Activated CD4-positive, alpha-beta T cell treated with anti-CD3 and anti-CD28 coated beads, Interleukin-2, amount 10 ng/mL, durations not matched to agents 24 days and 14 days (primary cell): ENCODE measurements at places on chromosomes 5 and 9. TPM values are rescaled to one million over a fixed set of nuclear protein-coding genes. Genes with fewer than 3 reads are reported as not detected.

DNA sequence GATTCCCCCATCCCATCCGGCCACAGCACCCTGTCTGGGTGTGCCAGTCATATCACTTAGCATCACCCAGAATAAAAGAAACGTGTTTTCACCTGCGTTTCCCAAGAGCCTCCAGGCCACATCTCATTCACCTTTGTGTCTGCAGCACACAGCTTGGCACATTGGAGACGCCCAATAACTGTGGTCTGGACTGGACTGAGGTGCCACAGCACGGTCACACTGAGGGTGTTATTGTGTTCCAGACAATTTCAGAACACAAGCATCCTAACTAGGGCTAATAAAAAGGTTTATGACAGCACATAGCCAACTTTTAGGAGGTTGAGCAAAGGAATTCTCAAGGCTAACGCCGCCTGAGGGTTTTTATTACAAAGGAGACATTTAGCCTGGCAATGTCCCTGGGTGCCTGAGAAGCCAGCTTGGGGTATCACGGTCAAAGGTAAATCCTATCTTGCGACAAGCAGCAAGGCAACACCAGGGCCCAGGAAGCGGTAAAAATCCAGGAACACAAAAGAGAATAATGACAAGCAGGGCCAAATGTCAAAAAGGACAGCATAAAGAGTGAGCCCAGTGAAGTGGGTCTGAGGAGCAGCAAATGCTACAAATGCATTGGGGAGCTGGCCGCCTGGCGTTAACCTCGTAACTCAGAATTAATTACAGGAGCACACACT is 3.4 kb downstream of the EPB41L4B start:
- DNase-seq, result no peak

DNA sequence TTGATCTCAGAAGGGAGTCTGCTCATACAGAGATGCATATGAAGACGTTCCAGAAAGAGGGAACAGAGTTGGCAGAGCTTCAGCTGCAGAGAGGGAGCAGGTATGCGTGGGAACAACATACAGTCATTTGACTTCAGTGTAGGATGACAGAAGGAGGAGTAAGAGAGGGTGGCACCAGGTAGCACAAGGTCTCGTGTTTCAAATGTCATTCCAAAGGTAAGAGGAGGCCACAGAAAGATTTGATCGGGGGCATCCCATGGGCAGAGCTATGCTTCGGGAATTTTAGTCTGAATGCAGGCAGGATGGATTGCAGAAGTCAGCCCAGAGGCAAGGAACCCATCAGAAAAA is 367.1 kb downstream of the CDK5RAP2 start:
- no peak for DNase-seq

DNA sequence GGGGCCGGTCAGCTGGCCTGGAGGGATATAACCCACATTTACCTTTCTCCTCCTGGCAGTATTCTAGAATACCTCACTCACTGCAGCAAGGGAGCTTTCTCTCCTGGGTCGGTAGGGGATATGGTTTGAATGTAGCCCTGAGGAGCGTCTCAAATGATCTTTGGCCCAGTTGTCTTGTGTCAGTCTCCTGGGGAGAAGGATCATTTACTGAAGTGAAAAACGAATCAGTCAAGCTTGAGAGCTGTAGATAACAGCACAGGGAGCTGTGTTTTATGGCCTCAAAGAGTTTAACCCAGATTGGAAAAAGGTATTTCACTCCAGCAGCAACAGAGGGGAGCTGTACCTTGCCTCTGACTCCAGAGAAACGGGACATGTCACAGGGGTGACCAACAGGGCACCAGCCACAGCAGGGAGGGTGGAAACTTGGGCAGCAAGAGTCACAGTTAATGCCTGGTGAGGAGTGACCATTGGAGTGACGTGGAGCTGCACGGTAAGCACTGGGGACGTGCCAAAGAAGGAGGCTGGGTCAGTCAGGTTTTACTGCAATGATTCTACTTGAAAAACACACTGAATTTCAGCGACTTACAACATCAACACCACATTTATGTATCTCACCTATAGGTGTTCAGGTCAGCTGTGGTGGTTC is 29.8 kb upstream of the ZFR start:
- no peak for DNase-seq

GRCh38 chr9:100277166-100277979 is 75.4 kb downstream of the TEX10 start:
- no peak for DNase-seq

GRCh38 chr9:21991072-21991959 is 2.9 kb downstream of the CDKN2A start:
- DNase-seq, result no peak

- no peak for DNase-seq
Measured at GRCh38 chr5:118279540-118280294, 708.6 kb downstream of the DTWD2 start.

DNA sequence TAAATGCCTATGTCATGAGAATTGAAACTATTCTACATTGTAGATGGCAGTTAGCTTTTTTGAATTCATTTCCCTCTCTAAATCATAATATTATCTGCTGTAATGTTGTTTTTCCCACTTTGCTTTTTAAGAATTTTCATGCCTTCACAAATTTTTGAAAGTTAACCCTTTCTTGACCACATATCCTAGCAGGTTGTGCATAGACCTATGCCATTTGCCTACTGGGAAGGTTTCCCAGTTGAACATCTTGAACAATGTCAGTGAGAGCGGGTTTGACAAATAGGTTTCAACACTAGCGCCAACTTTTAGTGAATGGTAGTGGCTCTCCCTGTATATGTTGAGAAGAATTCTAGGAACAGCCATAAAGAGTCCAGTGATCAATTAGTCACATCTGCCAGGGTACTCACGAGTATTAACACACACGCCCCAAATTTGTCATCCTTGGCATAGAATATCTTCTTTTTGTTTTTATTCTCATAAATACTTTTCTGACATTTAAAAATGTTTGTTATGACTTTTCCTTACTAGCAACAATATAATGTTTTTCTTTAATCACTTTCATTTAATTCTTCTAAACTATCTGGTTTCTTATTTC is 307.6 kb downstream of the PJA2 start:
- no peak for DNase-seq

GRCh38 chr9:109787735-109788134 is 7.7 kb downstream of the PALM2AKAP2 start:
- DNase-seq, result no peak

DNA sequence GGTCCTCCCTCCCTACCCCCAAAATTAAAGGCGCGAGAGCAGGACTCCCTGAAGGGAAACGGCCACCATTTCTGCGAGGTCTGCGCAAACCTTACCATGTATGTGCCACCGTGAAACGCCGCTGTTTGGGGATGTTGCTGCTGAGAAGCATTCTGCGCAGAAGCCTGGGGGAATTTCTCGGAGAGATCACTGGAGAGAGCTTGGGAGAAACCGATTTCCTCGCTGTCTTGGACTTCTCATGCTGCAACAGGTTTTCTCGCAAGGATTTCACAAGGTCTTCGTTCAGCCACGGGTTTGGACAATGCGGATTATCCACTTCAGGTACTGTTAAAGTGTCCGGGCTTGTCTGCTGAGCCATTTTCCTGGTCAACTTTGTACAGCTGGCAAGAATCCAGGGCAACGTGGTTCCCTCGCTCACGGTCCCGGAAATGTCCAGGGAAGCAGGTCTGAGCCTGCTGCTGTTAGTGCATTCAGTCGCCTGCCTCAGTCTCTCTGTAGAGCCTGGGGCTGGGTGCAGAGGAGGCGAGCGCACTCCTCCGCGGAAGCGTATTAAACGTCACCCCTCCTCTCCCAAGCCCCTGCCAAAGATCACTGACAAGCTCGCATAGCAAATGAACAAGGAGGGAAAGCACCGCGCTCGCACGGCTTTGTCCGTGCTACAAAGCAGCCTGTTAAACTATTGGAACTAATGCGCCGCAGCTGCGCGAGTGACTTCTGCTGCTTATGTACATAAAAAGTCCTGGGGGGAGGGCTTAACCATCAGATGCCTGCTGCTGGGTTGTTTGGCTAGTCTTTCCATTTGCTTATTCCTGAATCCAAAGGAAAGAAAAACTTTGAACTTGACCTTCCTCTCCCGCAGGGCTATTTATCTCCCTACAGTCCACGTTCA is 125.1 kb downstream of the PDE4D start:
- peak; percentile 73 for DNase-seq

GRCh38 chr5:170008376-170008775 is 28.1 kb upstream of the INSYN2B start:
- no peak for DNase-seq

DNA sequence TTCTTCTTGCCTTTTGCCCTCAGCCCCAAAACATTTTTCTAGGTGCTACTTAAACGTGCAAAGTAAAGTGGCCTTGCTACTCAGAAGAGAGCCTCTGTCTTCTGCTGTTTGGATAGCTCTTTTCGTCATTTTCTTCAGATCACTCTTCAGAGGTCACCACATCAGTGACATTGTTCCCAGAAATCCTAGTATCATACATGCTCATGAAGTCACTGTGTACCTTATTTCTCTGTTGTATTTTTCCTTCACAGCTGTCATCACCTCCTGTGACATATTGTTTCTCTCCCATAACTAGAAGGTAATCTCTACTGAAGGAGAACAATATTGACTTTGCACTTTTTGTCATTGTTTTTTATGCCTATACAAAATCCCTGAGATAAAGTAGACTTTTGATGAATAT is 237.0 kb upstream of the CDH18 start:
- DNase-seq, result no peak

- DNase-seq, result no peak
Measured at GRCh38 chr9:7549249-7549648, 250.3 kb downstream of the DMAC1 start.

- no peak for DNase-seq
Measured at GRCh38 chr9:64061013-64061627, 1223.9 kb downstream of the FOXD4L5 start.

GRCh38 chr5:172862165-172862801 is 28.2 kb downstream of the ERGIC1 start:
- no peak for DNase-seq

DNA sequence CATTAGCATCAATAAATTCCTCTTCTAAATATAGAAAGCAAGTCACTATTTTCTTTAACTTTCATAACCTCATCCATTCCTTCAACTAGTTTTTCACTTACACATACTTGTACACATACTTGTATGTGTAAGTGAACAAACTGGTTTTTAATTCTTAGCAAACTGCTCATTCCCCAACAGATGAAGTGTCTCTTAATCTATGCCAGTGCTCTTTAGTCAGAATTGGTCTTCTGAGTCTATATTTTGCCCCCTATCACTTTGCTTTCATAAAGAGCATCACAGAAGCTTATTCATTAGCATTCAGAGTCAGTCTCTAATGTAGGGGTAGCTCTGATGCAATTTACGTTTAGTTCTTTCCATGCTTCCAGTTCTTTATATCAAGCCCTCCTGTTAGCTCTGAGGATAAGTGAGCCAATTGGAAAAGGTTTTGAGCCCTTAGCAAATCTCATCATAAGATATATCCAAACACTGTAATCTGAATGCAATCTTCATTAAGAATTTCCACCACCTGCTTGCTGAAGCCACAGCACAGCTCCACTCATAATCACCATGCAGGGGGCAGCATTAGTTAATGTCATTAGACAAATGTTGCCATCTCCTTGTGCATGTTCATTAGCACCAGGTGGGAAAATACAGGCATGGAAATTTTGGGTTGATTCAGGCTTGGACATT is 178.5 kb upstream of the SLC24A2 start:
- DNase-seq, result no peak

- no peak for DNase-seq
Measured at GRCh38 chr5:2532809-2533208, 218.7 kb downstream of the IRX2 start.

GRCh38 chr5:150234576-150235499 is 45.0 kb downstream of the SLC6A7 start:
- no peak for DNase-seq

GRCh38 chr5:68182094-68182493 is 33.5 kb upstream of the PIK3R1 start:
- DNase-seq, result no peak

GRCh38 chr5:18745988-18746615 is 1111.8 kb downstream of the TAF11L14 start:
- DNase-seq, result peak; percentile 85

DNA sequence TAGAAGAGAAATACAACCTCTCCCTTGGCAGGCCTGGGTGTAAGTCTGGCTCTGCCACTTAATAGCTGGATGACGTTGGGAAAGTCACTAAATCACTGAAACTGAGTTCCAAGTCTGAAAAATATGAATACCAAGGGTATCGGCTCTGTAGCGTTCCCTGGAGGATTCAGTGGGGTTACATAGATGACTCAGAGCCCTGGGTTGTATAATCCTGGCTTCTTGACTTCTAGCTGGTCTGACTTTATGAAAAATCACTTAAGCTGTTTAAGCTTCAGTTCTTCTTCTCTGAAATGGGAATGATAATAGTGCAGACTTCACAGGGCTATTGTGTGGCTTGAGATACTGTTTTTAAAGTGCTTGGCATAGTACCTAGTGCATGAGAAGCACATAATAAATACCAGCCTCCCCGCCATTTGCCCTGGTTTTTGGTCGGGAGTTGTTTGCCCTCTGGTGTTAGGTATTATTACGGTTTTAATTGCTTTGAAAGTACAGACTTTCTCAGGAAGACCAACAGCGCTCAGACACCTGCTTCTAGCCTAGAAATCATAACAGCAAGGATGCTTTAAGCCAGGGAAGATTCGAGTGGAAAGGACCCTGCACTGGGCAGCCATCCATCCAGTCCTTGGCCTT is 43.0 kb downstream of the CYFIP2 start:
- DNase-seq, result no peak

- peak; percentile 86 for DNase-seq
Measured at GRCh38 chr9:99820685-99821395, 845 bp upstream of the NR4A3 start.

DNA sequence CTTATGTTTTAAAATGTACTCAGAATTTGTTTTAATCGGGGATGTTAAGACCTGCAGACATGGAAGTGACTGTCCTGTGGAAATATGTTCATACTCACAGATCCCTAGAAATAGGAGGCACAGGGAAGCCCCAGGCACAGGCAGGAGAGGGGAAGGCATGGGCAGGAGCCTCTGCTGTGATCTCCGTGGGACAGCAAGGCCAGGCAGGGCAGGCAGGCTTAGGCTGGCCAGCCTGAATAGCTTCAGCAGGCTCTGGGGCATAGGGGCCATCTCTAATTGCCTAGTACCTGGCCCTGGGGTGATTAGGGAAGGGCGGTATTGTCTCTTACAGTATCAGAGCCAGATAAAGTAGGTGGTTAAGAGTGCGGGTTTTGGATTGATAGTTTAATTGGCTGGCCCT is 59.8 kb upstream of the PLEKHG4B start:
- no peak for DNase-seq

DNA sequence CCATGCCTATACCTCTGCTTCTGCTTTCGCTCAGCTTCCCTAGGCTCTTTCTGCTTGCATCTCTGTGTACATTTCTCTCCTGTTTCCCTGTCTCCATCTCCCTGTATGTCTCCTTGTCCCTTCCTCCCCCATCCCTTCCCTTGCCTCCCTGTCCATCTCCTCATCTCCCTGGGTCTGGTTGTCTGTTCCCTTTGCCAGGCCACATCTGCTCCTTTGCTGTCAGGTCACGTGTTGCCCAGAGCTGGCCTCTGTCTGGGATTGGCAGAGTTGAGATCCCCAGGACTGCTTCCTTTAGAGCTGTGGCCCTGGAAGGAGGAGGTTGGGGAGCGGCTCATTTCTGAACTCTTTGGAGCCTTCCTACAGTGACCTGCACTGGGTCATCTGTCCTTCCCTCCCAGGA is 31.8 kb upstream of the PTGS1 start:
- no peak for DNase-seq

- DNase-seq, result no peak
Measured at GRCh38 chr5:98179791-98180755, 593.4 kb upstream of the RGMB start.

The SLC34A3 gene
- not detected in 2 replicates for total RNA-seq

The SGTB gene
- 10.0 and 10.3 TPM in 2 replicates for total RNA-seq

The C9orf50 gene
- not detected in 2 replicates for total RNA-seq

The WNT8A gene
- total RNA-seq, result not detected in 2 replicates

The SPATA31D3 gene
- not detected in 2 replicates for total RNA-seq

The OMD gene
- total RNA-seq, result not detected in 2 replicates

The GPR150 gene
- total RNA-seq, result 0.33 and 0.56 TPM in 2 replicates

The FOXD4L3 gene
- not detected in 2 replicates for total RNA-seq

The PCDHA2 gene
- total RNA-seq, result not detected in 2 replicates

The KCNN2 gene
- not detected in 2 replicates for total RNA-seq
